Stimulated activated CD4-positive, alpha-beta T cell treated with anti-CD3 and anti-CD28 coated beads, Interleukin-15, amount 100 ng/mL, for 48 hours (primary cell): ENCODE measurements at places on chromosomes 16 and 17.

- DNase-seq, result no peak
Measured at GRCh38 chr17:17696085-17696484, 14.8 kb downstream of the RAI1 start.

- no peak for DNase-seq
Measured at GRCh38 chr16:10312784-10313724, 72.8 kb upstream of the ATF7IP2 start.

DNA sequence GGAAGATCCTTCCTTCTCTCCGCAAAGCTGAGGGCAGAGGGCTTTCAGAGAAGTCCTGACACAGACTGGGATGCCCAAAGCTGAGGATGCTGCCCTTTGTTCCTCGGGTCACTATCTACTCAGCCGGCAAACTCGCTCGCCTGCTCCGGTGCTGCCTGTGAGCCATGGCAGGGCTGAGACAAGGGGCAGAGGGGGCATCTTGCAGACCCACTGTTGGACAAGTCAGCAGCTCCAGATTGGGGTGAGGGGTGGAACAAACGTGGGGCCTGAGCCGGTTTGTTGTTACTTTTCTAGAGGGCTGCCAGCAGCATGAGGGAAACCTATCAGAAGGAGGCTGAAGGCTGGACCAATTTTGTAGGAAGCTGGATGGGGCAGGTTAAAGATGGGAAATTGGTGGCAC is 47.1 kb upstream of the PIK3R6 start:
- no peak for DNase-seq

GRCh38 chr17:5047446-5047845 is 12.2 kb upstream of the SLC52A1 start:
- no peak for DNase-seq

- no peak for DNase-seq
Measured at GRCh38 chr16:89067677-89068443, 25.8 kb upstream of the ACSF3 start.

GRCh38 chr16:27314161-27314723 is 468 bp downstream of the IL4R start:
- peak; percentile 61 for DNase-seq

- no peak for DNase-seq
Measured at GRCh38 chr17:38572669-38573365, 32.9 kb downstream of the SRCIN1 start.

DNA sequence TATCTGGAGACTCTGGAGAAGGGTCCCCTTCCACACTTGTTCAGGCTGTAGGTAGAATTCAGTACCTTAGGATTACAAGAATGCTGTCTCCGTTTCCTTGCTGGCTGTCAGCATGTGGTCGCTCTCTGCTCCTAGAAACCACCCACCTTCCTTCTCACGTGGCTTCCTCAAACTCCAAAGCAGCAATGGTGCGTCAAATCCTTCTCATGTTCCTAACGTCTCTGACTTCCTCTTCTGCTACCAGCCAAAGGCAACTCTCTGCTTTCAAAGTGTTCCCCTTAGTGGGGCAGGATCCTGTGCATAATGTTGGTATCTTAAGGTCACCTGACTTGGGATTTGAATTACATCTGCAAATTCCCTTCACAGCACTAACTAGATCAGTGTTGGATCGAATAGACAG is 30.9 kb upstream of the DYNLRB2 start:
- no peak for DNase-seq

DNA sequence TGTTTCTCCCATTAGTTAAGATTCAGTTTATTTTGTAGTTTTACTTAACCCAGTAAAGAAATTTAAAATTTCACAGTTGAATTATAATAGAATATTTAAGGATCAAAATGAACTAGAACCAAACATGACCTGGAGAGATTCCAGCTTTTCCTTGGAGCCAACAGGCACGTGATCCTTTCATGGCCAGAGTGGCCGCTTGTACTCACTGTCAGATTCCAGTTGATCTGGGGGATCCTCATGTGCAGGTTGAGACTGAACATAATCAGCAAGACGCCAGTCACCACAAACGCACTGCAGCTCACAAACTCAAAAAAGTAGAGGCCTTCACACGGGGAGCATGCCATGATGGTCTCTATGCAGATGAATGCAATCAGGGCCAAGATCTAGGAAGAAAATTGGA is 31.7 kb downstream of the CMTM3 start:
- no peak for DNase-seq

DNA sequence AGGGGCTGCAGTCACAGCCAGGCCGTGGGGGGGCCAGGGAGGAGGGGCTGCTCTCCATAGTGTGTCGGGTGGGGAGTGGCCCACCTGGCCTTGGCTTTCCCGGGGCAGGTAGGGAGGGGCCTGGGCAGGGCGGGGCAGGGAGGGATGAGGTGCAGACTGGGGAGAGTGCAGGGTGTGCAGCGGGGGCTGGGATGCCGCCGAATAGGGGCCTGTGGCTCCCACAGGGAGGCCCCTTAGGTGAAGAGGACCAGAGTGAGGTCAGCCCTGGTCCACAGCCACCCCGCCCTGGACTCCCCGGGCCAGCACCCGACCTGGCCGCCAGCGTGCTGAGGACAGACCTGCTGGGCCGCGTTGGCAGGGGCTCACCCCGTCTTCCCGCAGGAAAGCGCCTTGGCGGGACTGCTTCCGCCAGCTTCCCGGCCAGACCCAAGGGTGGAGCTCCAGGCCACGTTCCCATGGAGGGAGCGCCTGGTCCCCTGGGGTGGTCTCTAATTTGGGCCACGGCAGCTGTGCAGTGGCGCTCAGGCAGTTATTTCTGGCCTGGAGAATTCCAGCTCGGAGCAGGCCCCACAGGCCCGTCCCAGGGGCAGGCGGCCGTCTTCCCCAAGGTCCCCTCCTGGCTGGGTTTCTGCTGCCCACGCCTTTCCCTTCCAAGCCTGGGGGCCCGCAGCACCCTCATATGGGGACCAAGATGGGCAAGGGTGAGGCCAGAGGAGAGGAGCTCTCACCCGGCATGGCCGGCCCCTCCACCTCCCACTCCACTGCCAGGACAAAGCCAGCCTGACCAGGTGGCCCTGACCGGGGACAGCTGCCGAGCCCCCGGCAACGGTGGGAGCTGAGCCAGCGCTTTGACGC is 27.9 kb downstream of the CACNA1H start:
- DNase-seq, result no peak

DNA sequence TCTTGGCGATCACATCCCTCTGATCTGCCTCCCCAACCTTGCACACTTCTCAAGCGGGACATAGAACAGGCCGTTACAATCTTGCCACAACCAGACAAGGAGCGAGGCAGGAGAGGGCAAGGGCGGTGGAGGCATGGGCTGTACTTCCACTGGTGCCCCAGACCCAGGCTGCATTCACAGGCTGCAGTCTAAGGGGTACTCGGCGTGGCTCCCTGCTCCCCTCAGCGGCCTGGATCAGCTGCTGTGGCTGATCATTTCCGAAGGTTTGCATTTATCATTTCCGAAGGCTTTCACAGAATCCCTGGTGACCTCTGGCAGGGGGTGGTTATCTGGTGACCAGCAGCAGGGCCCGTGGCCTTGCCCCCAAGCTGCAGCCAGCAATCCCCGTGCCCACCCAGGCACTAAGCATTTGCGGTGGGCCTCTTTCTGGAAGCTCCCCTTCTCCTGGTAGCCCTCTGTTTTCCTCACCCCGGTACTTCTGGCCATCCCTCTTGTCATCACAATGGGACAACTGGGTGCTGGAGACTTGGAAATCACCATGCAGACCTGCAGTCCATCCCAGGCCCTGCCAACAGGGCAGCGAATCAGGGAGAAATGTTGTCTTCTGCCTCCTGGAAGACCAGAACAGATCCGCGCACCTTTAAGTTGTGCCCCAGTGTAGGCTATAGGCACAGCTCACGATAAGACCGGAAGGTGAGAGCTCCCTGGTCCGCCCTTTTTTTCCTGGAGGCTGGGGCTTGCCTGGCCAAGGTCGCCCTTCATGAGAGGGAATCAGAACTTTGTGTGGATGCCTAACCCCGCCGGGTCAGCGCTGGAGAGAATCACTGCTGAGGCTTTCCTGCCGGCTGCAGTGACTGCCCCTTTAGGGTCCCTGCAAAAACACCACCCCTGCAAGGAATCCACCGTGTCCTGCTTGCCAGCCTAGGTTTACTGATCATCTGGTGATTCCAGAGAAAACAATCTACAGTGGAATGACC is 1739.1 kb downstream of the TP53TG3F start:
- DNase-seq, result no peak

- DNase-seq, result peak; percentile 11
Measured at GRCh38 chr16:27690608-27691007, 140.7 kb downstream of the KATNIP start.

DNA sequence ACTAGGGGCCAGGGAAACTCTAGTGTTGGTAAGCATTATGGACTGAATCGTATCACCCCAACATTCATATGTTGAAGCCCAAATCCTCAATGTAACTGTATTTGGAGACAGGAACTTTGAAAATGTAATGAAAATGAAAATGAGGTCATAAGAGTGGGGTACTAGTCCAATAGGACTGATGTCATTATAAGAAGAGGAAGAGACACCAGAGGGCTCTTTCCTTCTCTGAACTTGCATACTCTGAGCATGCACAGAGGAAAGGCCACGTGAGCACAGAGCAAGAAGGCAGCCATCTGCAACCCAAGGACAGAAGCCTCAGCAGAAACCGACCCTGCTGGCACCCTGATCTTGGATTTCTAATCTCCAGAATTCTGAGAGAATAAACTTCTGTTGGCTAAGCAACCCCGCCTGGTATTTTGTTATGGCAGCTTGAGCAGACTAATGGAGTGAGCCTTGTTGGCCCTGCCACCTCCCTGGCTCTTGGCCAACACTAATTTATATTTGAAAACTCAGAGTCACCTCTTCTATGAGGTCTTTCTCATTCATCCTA is 273.4 kb downstream of the NTN1 start:
- DNase-seq, result no peak

GRCh38 chr17:6386041-6386630 is 48.8 kb downstream of the AIPL1 start:
- no peak for DNase-seq

GRCh38 chr16:12600116-12600515 is 203.6 kb downstream of the CPPED1 start:
- no peak for DNase-seq

- no peak for DNase-seq
Measured at GRCh38 chr16:50276801-50277555, 10.6 kb downstream of the ADCY7 start.

DNA sequence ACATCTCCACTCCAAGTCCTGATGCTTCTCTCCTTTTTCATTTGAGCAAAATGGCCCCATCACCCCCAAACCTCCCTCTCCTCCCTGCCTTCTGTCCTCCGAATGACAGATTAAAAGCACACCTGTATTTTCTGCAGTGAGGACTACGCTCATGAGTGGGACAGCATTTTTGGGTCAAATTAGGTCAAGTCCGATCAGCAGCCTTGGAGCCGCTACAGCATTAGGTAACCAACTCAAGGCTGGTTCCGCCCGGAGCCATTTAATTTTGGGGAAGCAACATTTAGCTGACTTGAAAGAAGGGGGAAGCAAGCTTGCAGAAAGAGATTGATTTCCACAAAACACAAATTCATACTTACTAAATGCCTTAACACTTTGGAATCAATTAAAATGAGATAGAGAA is 324.1 kb upstream of the CDH5 start:
- DNase-seq, result no peak

GRCh38 chr16:4892361-4893102 is 44.4 kb downstream of the PPL start:
- no peak for DNase-seq

DNA sequence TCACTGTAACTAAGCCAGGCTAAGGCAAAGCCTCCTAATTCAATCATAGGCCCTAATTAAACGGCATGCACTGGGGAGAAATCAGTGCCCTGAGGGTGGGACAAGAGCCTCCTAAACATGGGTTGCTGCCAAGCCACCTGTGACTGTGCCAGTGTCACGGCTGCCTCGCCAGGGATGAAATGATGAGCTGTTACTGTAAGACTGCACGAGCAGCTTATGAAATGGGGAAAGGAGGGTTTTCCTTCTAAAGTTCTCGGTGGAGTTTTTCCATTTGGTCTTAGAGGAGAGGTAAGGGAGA is 12.7 kb downstream of the TMEM11 start:
- no peak for DNase-seq

DNA sequence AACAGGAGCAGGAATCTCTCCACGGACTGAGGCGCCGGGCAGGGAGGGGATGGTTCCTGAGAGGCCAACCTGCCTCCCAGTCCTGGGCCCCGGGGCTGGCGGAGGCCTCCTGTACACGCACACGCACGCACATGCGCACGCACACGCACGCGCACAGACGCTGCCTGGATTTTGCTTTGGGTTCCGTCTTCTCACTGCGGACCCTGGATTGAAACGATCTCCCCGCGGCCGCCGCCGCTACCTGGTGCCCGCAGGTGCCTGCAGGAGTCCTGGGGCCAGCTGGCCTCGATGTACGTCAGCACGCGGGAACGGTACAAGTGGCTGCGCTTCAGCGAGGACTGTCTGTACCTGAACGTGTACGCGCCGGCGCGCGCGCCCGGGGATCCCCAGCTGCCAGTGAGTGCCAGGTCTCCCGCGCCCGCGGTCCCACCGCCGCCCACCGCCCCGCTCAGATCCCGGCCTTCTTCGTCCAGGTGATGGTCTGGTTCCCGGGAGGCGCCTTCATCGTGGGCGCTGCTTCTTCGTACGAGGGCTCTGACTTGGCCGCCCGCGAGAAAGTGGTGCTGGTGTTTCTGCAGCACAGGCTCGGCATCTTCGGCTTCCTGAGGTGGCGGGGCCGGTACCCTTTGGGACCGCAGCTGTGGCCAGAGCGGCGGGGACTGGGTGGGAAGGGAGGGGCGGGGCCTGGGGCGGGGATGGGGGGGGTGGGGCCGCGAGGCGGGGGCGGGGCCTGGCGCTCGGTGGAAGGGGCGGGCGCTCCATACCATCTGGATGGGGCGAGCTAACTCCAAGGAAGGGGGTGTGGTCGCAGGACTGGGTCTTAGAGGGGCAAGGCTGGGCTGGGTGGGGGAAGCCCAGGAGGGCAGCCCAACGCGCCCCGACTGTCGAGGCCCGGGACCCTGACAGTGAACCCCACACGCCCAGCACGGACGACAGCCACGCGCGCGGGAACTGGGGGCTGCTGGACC is 12.3 kb downstream of the CES4A start:
- DNase-seq, result no peak

DNA sequence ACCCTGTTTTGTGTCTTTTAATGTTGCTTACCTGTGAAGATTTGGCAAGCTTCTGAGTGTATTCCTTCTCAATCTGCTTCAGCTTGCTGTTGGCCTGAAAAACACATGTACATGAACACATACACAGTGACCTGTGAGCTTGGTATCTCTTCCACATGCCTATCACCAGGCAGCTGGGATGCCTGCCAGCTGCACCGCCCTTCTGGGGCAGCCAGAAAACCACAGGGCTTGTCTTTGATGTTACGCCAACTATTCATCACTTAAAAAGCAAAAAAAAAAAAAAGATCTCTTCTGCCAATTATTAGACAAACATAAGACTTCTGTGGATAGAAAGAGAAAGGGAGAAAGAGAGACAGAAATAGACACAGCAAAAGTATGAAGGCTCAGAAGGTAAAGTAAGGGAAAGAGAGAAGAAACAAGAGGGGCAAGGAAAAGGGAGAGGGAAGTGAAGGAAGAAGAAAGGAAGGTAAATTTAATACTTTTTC is 189.2 kb upstream of the AXIN2 start:
- DNase-seq, result peak; percentile 21
